ENCODE measurements at places on chromosomes 4 and X. TPM values are rescaled to one million over a fixed set of nuclear protein-coding genes. Genes with fewer than 3 reads are reported as not detected.

GRCh38 chr4:53582194-53582593 lies 9.1 kb downstream of the LNX1 start:
- no peak for DNase-seq

- DNase-seq, result no peak
Observed at GRCh38 chrX:68185161-68185560, 248.1 kb downstream of the OPHN1 start.

The CT45A10 gene
- total RNA-seq, result not detected

- DNase-seq, result no peak
Observed at GRCh38 chr4:874056-874455, 48.1 kb upstream of the CPLX1 start.

- no peak for DNase-seq
Observed at GRCh38 chr4:140955641-140956040, 177.6 kb downstream of the RNF150 start.

The FBXO8 gene
- total RNA-seq, result 51.0 TPM

DNA sequence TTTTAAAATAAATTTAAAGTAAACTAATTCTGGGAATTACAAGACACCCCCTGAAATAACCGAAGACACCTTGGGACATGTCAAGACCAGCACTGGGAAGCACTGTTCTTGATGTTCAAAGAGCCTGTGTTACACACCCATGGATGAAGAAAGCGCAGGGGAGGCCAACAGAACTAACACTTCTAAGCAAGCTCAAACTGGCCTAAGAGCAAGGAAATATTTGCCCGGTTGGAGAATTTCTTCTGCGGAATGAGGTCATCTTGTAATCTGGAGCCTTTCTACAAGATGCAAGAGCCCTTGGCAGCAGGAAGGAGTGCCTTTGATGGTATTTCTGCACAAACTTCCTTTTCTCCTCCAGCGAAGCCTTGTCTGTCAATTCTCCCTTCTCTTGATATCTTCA lies 9.3 kb upstream of the EFHC2 start:
- no peak for DNase-seq

The SPARCL1 gene
- total RNA-seq, result 1,228 TPM

The NWD2 gene
- 3.5 TPM for total RNA-seq

- DNase-seq, result no peak
Observed at GRCh38 chr4:174358829-174359228, 75.1 kb downstream of the CEP44 start.

GRCh38 chr4:186536285-186536684 lies 19.1 kb downstream of the MTNR1A start:
- DNase-seq, result no peak

GRCh38 chr4:146049802-146050201 lies 111.2 kb upstream of the ZNF827 start:
- no peak for DNase-seq

The TCEAL3 gene
- total RNA-seq, result 11.7 TPM

Measured in spinal cord (tissue), 10 donors.